ENCODE measurements at places on chromosomes 2 and 18. TPM values are rescaled to one million over a fixed set of nuclear protein-coding genes. Genes with fewer than 3 reads are reported as not detected.

GPR39 gene
- total RNA-seq: 0.29 TPM

LDLRAD4 gene
- 2.2 TPM for total RNA-seq

RAD51AP2 gene
- total RNA-seq: not detected

DNER gene
- total RNA-seq: 13.4 TPM

CDH2 gene
- 104 TPM for total RNA-seq

GRCh38 chr18:49716035-49716434 is 97.3 kb downstream of the ACAA2 start:
- DNase-seq: no peak

DNA sequence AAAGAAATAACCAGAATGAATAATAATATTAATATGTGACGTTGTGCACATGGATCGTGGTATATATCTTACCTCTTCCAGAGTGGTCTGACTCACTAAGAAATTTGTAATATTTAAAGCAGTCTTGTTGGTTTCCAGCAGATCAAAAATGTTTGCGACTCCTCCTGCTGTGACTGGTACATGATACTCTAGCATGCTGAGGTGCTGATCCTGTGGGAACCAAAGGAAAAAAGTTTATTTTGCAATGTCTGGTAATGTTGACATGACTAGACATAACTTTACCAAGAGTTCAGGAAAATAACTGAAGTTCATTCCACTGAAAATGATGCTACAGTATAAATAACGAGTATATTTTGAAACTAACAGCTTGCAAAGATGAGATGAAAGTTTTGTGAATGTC is 124.5 kb upstream of the BARD1 start:
- no peak for DNase-seq

GRCh38 chr2:66283787-66284186 is 151.1 kb upstream of the MEIS1 start:
- no peak for DNase-seq

DNA sequence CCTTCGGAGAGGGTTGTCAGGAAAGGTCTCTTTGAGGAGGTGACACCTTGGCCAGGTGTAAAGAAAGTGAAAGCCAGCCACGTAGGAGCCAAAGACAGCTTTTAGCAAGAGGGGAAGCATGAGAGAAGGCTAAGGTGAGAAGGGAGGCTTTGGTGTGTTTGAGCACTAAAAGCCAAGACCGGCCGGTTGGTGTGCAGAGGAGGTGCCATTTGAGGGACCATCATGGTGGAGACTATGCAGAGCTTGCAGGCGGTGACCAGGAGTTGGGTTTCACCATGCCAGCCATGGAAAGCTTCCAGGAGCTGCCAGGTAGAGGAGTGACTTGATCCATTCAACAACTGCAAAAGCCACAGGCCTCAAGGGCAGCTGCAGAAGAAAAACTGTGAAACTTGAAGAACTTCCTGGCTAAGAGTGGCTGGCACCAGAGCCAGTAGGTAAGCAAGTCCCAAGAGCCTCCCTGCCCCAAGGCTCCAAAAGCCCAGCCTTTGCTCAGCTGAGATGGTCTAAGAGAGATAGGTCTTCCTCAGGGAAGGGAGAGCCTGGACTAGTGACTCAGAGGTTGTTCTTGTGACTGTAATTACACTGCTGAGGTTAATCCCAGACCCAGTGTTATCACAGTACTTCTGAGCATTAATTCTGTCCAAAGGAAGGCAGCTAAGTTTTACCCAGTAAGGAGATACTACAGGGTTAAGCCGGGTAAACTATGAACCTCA is 319.0 kb downstream of the BCL11A start:
- DNase-seq: no peak

- DNase-seq: no peak
Observed at GRCh38 chr2:129058981-129059380, 740.3 kb upstream of the HS6ST1 start.

DNA sequence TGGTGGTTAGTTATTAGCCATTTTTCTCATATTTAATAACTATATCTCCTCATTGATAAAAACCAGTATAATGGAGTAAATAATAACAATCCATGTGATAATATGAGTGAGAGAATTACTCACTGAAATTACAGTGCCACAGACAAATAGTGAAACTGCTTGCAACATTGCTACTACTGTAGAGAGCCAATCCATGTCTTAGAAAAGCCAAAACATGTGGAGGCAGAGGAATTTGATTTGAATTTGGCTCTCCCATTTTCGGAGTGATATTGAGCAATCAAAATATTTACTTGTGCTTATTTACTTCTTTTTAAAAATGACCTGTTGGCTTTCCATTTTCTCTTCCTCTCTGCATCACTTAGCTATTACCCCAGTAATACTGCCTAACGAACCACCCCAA is 288.3 kb upstream of the TCF4 start:
- no peak for DNase-seq

- DNase-seq: no peak
Observed at GRCh38 chr2:236823041-236823629, 253.5 kb downstream of the ACKR3 start.

- DNase-seq: no peak
Observed at GRCh38 chr2:182447863-182448262, 21.0 kb upstream of the PDE1A start.

DNA sequence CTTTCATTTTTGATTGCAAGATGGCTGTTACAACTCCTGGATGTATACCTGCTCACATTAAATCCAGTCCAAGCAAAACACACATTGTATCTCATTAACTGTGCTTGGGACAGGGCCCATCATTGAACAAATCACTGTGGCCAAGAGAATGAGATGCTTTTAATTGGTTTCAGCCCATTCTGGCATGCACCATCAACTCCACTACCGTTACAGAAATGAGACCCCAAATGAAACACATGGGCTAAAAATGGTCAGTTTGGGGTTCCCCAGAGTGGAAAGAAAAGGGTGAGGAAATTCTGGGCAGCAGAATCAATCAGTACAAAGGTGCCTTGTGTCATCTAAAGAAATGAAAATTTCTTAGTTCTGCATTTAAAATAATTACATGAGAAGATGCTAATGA is 52.7 kb downstream of the FAM171B start:
- DNase-seq: no peak

DNA sequence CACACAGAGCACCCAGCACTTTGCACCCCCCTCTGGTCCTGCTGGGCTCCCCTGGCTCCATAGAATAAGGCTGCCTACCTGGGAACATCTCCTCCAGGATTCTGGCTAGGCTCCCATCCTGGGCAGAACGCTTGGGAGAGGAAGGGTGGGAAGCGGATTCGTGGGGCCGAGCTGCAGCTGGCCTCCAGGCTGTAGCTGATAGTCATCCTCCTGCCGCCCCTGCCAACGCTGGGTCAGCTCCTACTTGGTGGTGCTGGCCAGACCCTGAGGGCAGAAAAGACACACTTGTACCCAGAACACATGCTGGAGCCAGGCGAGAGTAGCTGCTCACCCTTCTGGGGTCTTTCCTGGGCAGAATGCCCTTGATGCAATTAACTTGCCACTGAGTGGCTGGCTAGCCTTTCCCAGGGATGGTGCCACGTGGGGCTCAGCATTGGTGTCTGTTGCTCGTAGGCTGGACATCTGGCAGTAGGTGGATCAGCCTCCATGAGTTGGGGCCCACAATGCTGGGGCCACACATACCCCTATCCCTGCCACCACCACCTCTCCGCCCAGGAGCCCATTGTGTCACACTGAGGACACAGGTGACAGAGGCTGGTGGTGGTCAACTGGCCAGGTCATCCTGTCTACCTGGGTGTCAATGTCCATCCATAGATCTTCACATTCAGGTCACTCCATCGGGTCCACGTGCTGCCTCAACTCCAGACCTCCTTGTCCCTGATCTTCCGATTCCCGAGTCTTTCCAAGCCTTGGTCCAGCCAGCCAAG is 112.8 kb downstream of the NDUFA10 start:
- DNase-seq: no peak

DNA sequence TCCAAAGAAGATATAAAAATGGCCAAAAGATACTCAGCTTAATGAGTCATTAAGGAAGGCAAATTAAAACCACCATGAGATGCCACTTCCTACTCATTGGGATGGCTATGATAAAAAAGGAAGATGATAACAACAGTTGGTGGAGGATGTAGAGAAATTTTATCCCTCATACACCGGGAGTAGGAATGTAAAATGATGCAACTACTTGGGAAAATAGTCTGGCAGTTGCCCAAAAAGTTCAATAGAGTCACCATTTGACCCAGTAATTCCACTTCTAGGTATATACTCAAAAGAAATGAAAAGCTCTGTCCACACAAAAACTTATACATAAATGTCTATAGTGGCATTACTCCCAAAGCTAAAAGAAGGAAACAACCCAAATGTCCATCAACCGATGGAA is 10.1 kb upstream of the SULT1C2 start:
- no peak for DNase-seq

DNA sequence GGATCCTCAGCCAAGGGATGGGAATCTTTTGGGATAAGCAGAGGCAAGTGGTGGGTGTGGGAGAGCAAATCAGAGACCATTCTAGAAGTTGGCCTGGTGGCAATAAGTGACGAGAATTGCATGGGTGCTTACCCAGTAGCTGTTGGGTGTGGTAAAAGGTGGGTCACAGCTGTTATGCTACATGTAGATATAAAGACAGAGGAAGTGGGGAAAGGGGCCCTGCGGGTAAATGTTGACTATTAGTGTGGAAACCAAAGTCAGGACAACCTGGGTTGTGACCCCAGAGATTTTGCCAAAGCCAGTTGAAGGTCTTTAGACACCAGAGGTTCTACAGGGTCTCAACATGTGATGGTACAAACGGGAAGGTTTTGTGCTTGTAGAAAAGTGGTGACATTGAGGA is 443.6 kb upstream of the HNRNPA3 start:
- DNase-seq: no peak

DNA sequence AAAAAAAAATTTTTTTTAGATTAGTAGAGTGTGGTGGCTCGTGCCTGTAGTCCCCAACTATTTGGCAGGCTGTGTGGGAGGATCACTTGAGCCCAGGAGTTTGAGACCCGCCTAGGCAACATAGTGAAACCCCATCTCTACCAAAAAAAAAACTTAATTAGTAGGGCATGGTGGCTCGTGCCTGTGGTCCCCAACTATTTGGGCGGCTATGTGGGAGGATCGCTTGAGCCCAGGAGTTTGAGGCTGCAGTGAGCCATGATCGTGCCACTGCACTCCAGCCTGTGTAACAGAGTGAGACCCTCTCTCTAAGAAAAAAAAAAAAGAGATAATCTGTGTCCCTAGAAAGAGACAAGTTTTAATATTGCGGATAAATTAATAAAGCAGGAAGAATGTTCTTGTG is 8.8 kb downstream of the GPR55 start:
- no peak for DNase-seq

DNA sequence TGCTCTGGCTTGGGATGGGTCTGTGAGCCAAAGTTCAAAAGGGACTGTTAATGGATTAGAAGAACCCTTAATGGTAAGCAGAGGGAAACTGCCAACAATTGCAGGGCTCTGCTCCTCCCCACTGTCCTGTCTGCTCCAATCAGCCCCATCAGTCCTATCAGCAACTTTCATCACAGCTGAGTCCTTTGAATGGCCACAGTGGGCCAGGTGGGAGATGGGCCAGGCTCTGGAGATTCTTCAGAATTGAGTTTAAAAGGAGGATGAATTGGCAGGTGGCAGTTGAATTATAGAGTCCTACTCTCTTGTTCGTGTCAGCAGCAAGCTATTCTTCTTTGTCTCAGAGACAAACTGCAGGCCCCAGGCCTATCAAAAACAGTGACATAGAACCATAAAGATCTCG is 573.9 kb downstream of the EPHA4 start:
- DNase-seq: no peak

- no peak for DNase-seq
Observed at GRCh38 chr2:217790681-217791392, 212.0 kb downstream of the TNS1 start.

DNA sequence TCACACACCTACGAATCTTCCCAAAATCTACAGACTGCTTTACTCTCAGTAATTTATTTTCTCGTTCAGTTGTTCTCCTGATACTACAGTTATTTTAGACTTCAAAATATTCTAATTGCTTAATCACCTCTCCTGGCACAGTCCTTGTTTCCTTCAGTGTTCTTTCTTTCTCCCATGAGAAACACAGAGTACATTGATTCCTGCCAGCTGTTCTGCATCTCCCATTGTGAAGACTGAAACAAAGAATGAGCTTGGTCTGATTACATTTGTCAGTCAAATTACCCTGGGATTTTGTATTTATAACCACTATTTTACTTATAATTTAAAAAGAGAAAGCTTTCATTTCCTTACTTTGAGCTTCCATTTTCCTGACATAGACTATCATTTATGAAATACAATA is 63.9 kb upstream of the TANK start:
- no peak for DNase-seq
